Lower lobe of right lung (tissue), 2 donors: ENCODE measurements at places on chromosomes 3 and 15. TPM values are rescaled to one million over a fixed set of nuclear protein-coding genes. Genes with fewer than 3 reads are reported as not detected.

- peaks cover 5% of the 10 kb centered on the region for H3K4me1 ChIP-seq
- no peaks in the 10 kb centered on the region for H3K36me3 ChIP-seq
- no peak for DNase-seq
- no peak overlapping the region for H3K27ac ChIP-seq
Measured at GRCh38 chr3:130582457-130583153, 65.6 kb downstream of the COL6A6 start.

GRCh38 chr3:122257644-122258364 is 67.2 kb upstream of the CSTA start:
- H3K4me3 ChIP-seq: no peak overlapping the region
- H3K27ac ChIP-seq: no peak overlapping the region
- no peaks in the 10 kb centered on the region for H3K36me3 ChIP-seq
- no peak for DNase-seq
- H3K4me1 ChIP-seq: no peaks in the 10 kb centered on the region

- no peak for DNase-seq
- H3K27me3 ChIP-seq: peaks cover 3% of the 10 kb centered on the region
- no peak overlapping the region for H3K27ac ChIP-seq
- no peaks in the 10 kb centered on the region for H3K36me3 ChIP-seq
Measured at GRCh38 chr15:79932447-79932846, 35.6 kb upstream of the MTHFS start.

- no peaks in the 10 kb centered on the region for H3K36me3 ChIP-seq
- H3K27me3 ChIP-seq: no peaks in the 10 kb centered on the region
- no peak overlapping the region for H3K4me3 ChIP-seq
Measured at GRCh38 chr3:144544871-144545270, 573.2 kb downstream of the DIPK2A start.

DNA sequence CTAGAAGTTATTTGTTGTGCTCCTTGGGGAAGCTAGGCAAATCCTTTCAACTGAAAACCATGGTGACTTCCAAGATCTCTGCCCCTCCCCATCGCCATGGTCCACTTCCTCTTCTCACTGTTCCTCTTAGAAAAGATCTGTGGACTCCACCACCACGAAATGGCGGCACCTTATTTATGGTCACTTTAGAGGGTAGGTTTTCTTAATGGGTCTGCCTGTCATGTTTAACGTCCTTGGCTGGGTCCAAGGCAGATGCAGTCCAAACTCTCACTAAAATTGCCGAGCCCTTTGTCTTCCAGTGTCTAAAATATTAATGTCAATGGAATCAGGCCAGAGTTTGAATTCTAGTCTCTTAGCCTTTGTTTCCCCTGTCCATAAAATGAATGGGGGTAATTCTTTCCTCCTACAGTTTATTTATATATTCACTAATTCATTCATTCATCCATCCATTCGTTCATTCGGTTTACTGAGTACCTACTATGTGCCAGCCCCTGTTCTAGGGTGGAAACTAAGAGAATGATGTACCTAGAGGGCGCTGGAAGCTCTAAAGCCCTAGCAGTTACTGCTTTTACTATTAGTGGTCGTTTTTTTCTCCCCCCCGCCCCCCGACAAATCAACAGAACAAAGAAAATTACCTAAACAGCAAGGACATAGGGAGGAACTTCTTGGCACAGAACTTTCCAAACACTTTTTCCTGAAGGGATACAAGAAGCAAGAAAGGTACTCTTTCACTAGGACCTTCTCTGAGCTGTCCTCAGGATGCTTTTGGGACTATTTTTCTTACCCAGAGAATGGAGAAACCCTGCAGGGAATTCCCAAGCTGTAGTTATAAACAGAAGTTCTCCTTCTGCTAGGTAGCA is 657 bp downstream of the PATL2 start:
- peak; percentile 75 for DNase-seq
- H3K4me1 ChIP-seq: peaks cover 51% of the 10 kb centered on the region
- peak overlapping the region; percentile 99 for H3K27ac ChIP-seq
- H3K4me3 ChIP-seq: peak overlapping the region; percentile 80

GRCh38 chr3:102906818-102907217 is 472.0 kb downstream of the ZPLD1 start:
- H3K4me1 ChIP-seq: no peaks in the 10 kb centered on the region
- H3K27me3 ChIP-seq: no peaks in the 10 kb centered on the region
- H3K4me3 ChIP-seq: no peak overlapping the region
- DNase-seq: no peak

DNA sequence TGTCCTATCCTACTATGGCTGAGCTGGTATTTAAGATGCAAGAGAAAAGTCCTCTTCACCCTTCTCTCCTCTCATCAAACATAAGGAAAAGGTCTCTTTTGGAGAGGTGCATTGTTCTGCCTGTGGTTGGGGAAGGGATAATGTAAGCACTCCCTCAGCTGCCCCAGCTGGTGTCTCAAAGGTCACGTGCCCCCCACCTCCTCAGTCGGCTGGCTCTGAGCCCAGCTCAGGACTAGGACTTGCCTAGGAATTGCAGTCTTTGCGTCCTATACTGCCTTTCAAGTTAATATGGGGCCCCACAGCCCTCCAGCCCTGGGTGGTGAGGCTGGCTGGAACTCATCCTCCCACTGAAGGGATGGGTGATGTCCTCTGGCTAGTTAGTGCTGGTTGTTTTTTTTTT is 29.7 kb downstream of the OR4F15 start:
- DNase-seq: no peak
- H3K36me3 ChIP-seq: no peaks in the 10 kb centered on the region
- no peak overlapping the region for H3K27ac ChIP-seq
- H3K4me1 ChIP-seq: no peaks in the 10 kb centered on the region
- no peak overlapping the region for H3K4me3 ChIP-seq
- peaks cover 9% of the 10 kb centered on the region for H3K27me3 ChIP-seq

DNA sequence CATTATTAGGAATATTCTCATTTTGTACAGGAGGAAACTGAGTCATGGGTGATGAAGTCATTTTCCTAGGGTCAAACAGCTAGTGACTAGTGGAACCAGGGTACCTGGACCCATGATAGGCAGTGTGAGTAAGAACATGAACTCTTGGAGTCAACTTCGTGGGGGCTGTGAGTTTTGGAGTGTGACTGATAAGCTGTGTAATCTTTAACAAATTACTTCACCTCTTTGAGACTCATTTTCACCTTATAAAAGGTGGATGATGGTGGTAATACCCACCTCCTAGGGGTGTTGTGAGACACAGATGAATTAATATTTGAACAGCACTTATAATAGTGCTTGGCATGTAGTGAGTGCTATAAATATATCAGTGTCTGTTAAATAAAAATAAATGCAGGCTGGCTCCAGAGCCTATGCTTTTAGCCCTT is 9.1 kb downstream of the SEMA6D start:
- H3K27me3 ChIP-seq: no peaks in the 10 kb centered on the region
- H3K4me3 ChIP-seq: no peak overlapping the region
- H3K27ac ChIP-seq: no peak overlapping the region
- no peak for DNase-seq

DNA sequence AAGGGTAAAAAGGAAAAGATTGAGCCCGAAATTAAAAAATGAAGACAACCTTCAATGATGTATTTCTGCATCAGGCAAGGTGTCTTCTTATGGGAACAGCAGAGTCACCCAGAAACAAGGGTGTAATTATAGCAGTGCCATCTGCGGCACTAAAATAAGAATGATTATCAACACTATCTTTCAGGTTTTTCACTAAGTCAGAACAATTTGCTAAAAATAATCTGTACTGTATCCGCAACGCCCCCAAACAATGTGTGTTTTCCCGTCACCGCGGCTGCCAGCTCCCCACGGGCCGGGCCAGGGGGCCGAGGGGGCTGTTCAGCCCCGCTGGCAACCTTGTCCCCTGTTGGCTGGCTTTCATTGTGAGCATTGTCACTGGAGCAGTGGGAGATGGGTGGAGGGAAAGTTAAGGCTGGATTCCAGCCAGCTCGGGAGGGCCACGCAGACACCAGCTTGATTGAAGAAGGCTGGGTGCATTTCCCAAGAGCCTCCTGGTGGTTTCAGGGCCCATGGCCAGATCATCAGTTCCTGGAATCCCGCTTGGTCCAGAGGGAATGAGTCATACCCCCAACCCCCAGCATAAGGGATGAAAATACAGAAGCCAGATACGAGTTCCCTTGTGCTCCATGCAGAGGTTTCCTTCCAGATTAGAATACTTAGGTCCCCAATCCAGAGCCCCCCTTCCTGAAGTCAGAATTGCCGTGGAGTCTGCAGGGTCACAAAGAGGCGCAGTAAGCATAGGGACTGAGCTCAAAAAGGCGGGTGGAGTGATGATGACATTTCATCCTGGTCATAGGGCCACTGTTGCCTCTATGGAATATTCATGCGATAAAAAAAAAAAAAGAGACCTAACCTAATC is 90.2 kb upstream of the KLF13 start:
- no peaks in the 10 kb centered on the region for H3K27me3 ChIP-seq
- H3K36me3 ChIP-seq: no peaks in the 10 kb centered on the region
- H3K27ac ChIP-seq: peak overlapping the region; percentile 73

GRCh38 chr3:119405315-119405714 is 58.1 kb downstream of the TMEM39A start:
- H3K36me3 ChIP-seq: peaks cover 96% of the 10 kb centered on the region
- DNase-seq: no peak

DNA sequence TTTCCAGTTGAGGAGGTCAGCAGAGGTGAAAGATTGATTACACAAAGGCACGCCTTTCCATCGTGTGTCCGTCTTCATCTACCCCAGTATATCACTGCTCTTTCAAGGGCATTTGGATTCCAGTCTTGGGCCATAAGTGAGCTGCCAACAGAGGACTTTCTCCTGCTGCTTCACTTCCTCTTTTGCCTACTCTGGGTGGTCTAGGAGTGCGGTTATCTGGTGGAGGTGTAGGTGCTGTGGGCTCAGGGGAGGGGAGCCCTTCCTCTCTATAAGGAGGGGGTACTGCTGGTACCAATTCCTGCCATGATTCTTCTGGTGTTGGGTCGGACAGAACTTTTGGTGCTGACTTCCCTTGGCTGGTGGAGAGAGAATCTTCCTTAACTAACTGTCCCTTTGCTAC is 83.1 kb upstream of the VEPH1 start:
- H3K36me3 ChIP-seq: no peaks in the 10 kb centered on the region
- DNase-seq: no peak
- no peak overlapping the region for H3K27ac ChIP-seq
- H3K27me3 ChIP-seq: no peaks in the 10 kb centered on the region
- H3K4me1 ChIP-seq: no peaks in the 10 kb centered on the region

DNA sequence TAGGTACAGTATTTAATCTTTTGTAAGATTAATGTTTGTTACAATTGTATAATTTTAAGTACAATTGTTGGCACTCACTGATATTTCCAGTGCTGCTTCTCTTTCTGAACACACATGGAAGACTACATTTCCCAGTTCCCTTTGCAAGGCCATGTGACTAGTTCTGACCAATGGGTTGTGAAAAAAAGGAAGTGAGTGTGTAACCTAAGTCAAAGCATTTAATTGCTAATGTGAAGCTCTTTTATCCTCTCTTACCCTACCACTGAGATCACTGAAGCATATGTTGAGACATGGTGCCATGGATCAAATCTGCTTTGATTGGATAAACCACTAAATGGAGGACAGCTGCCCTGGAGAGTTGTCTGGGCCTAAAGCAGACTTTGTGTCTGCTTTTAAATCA is 83.9 kb upstream of the PLXND1 start:
- H3K27ac ChIP-seq: no peak overlapping the region
- no peak overlapping the region for H3K4me3 ChIP-seq
- no peaks in the 10 kb centered on the region for H3K27me3 ChIP-seq
- no peak for DNase-seq
- H3K36me3 ChIP-seq: no peaks in the 10 kb centered on the region
- H3K4me1 ChIP-seq: peaks cover 12% of the 10 kb centered on the region

GRCh38 chr3:66200147-66200546 is 20.7 kb upstream of the SLC25A26 start:
- H3K4me3 ChIP-seq: no peak overlapping the region
- no peak overlapping the region for H3K27ac ChIP-seq
- no peak for DNase-seq

DNA sequence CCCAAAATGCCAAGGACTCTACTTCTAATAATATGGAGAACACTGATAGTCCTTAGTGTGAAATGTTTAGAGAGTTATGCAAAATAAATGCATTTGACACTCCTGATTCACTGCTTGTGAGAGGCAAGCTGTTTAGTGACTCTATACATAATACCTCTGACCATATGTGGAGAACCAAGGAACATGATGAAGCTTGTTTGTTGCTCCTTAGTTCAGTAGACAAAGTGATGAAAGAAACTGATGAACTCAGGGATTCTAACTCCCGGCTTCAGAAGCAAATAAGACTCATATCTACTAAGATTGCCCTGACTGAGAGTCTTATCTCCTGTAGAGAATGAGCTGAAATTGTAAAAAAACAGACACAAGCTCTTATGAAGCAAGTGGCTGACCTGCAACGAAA is 41.3 kb downstream of the PEX5L start:
- H3K27me3 ChIP-seq: no peaks in the 10 kb centered on the region
- no peak for DNase-seq
- H3K4me1 ChIP-seq: no peaks in the 10 kb centered on the region

GRCh38 chr3:55742022-55742831 is 255.1 kb upstream of the WNT5A start:
- H3K27ac ChIP-seq: no peak overlapping the region
- no peaks in the 10 kb centered on the region for H3K27me3 ChIP-seq
- no peaks in the 10 kb centered on the region for H3K36me3 ChIP-seq
- no peak overlapping the region for H3K4me3 ChIP-seq
- H3K4me1 ChIP-seq: no peaks in the 10 kb centered on the region
- no peak for DNase-seq

- H3K27me3 ChIP-seq: no peaks in the 10 kb centered on the region
- no peaks in the 10 kb centered on the region for H3K36me3 ChIP-seq
- no peak overlapping the region for H3K27ac ChIP-seq
- H3K4me3 ChIP-seq: no peak overlapping the region
- DNase-seq: no peak
Measured at GRCh38 chr15:39054128-39054732, 489.6 kb upstream of the RASGRP1 start.

- no peaks in the 10 kb centered on the region for H3K27me3 ChIP-seq
- no peak overlapping the region for H3K4me3 ChIP-seq
- no peaks in the 10 kb centered on the region for H3K36me3 ChIP-seq
- H3K27ac ChIP-seq: no peak overlapping the region
- no peak for DNase-seq
Measured at GRCh38 chr3:122687298-122687697, 6.7 kb downstream of the PARP14 start.

- DNase-seq: no peak
- H3K36me3 ChIP-seq: no peaks in the 10 kb centered on the region
- H3K27me3 ChIP-seq: no peaks in the 10 kb centered on the region
- H3K27ac ChIP-seq: no peak overlapping the region
Measured at GRCh38 chr15:39874890-39875549, 45.0 kb downstream of the GPR176 start.

DNA sequence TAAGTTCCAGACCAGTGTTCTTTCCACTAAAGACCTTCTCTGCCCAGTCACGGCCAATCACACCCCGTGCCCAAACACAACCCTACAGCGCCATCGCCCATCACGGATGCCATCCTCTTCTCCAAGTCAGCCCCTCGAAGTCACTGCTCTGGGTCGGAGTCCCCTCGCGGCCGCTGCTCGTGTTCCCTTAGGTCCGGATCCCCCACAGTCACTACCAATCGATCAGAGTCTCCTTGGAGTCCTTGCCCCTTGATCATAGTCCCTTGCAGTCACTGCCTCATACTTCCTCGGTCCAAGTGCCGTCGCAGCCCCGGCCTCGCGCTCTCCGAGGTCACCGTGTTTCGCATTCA is 461 bp downstream of the PCYT1A start:
- H3K36me3 ChIP-seq: peaks cover 3% of the 10 kb centered on the region
- peak overlapping the region; percentile 87 for H3K4me3 ChIP-seq
- no peaks in the 10 kb centered on the region for H3K27me3 ChIP-seq
- peak overlapping the region; percentile 93 for H3K27ac ChIP-seq
- DNase-seq: no peak
- H3K4me1 ChIP-seq: peaks cover 37% of the 10 kb centered on the region

The ALG3 gene
- 30.1 TPM for total RNA-seq

The NAALADL2 gene
- total RNA-seq: 9.8 TPM

The LHFPL4 gene
- not detected for total RNA-seq

The RTP3 gene
- total RNA-seq: not detected

The LMAN1L gene
- not detected for total RNA-seq
